ENCODE measurements at places on chromosomes 6 and 20. TPM values are rescaled to one million over a fixed set of nuclear protein-coding genes. Genes with fewer than 3 reads are reported as not detected.
A peak's percentile ranks its signal among the peaks of the same experiment; 100 is the strongest.

The SLC22A7 gene
- not detected for total RNA-seq

The NOTCH4 gene
- total RNA-seq: 16.2 TPM

GRCh38 chr6:130928158-130928912 lies 101.1 kb downstream of the SMLR1 start:
- DNase-seq: no peak
- peaks cover 12% of the 10 kb centered on the region for H3K4me1 ChIP-seq
- H3K27ac ChIP-seq: peak overlapping the region; percentile 50
- no peaks in the 10 kb centered on the region for H3K36me3 ChIP-seq
- H3K27me3 ChIP-seq: no peaks in the 10 kb centered on the region

- no peak overlapping the region for H3K4me3 ChIP-seq
- peaks cover 19% of the 10 kb centered on the region for H3K36me3 ChIP-seq
- no peak for DNase-seq
- no peak overlapping the region for H3K27ac ChIP-seq
- no peaks in the 10 kb centered on the region for H3K27me3 ChIP-seq
Observed at GRCh38 chr6:4032475-4032874, 46.5 kb downstream of the FAM217A start.

DNA sequence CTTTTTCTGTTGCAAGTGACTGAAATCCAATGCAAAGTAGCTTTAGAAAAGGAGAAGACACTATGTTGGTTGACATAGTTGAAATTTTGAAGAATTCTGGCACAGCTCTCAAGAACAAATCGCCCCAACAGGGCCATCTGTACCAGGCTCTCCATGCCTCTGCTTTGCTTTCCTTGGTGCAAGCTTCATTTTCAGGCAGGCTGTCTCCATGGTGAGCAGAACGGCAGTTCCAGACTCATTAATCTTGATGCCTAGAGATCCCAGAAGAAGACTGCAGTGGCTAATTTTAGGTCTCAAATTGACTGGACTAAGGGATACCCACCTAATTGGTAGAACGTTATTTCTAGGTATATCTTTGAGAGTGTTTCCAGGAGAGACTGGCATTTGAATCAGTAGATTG lies 950.7 kb upstream of the FLRT3 start:
- DNase-seq: no peak
- no peak overlapping the region for H3K27ac ChIP-seq
- H3K4me1 ChIP-seq: no peaks in the 10 kb centered on the region
- H3K36me3 ChIP-seq: no peaks in the 10 kb centered on the region
- H3K27me3 ChIP-seq: no peaks in the 10 kb centered on the region

- H3K36me3 ChIP-seq: no peaks in the 10 kb centered on the region
- DNase-seq: no peak
- no peak overlapping the region for H3K4me3 ChIP-seq
Observed at GRCh38 chr20:32348207-32348606, 9.9 kb upstream of the ASXL1 start.

DNA sequence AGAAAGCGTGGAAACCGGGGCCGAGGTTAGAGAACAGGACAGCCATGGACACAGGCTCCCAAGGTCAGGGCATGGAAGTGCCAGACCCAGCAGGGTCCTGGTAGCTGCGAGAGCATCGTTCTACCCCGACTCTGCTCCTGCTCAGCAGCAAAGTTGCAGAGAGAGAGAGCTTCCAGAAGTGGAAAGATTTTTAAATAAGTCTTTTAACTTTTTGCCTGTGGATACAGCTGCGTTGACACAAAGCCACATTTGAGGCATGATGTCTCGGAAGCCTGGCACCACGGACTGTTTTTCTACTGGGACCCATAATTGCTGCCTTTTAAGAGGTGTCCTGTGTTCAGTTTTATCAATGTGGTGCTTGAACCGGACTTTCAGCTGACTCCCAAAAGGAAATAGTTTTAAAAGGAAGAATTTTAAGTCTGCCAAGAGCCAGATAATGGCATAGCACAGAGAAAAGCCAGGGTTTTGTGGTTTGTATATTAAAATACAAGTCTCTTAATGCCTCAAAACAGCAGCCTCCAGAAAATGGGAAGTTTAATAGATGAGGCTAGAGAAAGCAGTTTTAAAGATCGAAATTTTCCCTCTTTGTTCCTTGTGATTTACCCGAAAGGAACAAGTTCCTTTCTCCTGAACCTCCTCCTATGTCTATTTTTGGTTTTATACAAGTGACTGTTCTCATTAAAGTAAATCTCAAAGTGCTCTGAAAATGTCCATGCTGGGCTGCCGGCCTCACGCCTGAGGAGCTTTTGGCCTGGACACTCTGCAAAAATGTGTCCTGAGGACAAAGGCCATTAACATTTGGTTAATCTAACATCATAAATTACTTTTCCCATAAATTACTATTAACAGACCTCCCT lies 91.5 kb downstream of the RIN2 start:
- no peaks in the 10 kb centered on the region for H3K27me3 ChIP-seq
- DNase-seq: no peak
- no peaks in the 10 kb centered on the region for H3K4me1 ChIP-seq
- peak overlapping the region; percentile 69 for H3K27ac ChIP-seq

The IL17F gene
- total RNA-seq: not detected

DNA sequence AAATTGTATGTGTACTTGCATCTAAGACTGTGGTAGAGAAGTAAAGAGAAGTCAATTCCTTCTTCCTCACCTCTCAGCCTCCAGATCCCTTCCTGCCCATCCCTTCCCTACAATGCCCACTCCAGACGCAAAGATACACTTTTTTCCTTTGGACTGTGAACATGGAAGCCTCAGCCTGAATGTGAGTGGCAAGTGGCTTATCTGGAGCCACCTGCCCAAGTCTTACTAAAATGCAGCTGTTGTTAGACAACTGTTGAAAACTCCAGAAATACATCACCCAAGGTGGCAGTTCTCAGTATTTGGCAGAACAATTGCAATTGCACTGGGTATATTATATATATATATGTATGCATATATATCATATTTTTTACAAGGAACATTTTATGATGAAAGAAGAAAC lies 7.5 kb downstream of the VGLL2 start:
- H3K4me3 ChIP-seq: no peak overlapping the region
- no peak overlapping the region for H3K27ac ChIP-seq
- DNase-seq: no peak
- no peaks in the 10 kb centered on the region for H3K36me3 ChIP-seq
- H3K27me3 ChIP-seq: peaks cover 33% of the 10 kb centered on the region
- H3K4me1 ChIP-seq: peaks cover 13% of the 10 kb centered on the region

The PBOV1 gene
- not detected for total RNA-seq

DNA sequence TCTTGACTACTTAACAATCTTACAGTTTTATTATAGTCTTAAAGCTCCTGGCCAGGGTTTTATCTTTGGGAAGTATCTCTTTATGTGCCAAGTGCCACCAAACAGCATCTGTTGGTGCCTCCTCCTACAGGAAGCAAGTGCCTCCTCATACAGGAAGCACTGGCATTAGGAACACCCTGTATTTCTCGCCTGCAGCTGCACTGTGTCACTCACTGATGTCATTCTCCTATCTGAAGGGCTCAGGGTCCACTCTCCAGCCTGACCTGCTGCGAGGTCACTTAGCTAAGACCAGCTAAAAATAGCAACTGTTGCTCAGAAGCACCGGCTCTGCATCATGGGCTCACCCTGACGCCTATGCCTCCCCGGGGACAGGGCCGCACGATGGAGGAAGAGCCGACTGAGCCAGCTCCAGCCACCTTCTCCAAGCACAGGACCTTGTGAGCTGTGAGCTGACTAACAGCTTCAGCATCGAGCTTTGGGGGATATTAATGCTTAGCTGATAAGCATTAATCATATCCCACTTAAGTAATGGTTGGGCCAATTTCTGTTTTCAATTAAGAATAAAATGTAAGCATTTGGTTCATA lies 66.3 kb upstream of the CD93 start:
- no peaks in the 10 kb centered on the region for H3K27me3 ChIP-seq
- H3K27ac ChIP-seq: peak overlapping the region; percentile 91
- H3K4me3 ChIP-seq: no peak overlapping the region
- peak; percentile 92 for DNase-seq
- no peaks in the 10 kb centered on the region for H3K36me3 ChIP-seq

- no peaks in the 10 kb centered on the region for H3K36me3 ChIP-seq
- H3K27me3 ChIP-seq: no peaks in the 10 kb centered on the region
- peak overlapping the region; percentile 25 for H3K27ac ChIP-seq
- no peak overlapping the region for H3K4me3 ChIP-seq
- H3K4me1 ChIP-seq: no peaks in the 10 kb centered on the region
Observed at GRCh38 chr6:145277358-145278086, 457.8 kb downstream of the EPM2A start.

DNA sequence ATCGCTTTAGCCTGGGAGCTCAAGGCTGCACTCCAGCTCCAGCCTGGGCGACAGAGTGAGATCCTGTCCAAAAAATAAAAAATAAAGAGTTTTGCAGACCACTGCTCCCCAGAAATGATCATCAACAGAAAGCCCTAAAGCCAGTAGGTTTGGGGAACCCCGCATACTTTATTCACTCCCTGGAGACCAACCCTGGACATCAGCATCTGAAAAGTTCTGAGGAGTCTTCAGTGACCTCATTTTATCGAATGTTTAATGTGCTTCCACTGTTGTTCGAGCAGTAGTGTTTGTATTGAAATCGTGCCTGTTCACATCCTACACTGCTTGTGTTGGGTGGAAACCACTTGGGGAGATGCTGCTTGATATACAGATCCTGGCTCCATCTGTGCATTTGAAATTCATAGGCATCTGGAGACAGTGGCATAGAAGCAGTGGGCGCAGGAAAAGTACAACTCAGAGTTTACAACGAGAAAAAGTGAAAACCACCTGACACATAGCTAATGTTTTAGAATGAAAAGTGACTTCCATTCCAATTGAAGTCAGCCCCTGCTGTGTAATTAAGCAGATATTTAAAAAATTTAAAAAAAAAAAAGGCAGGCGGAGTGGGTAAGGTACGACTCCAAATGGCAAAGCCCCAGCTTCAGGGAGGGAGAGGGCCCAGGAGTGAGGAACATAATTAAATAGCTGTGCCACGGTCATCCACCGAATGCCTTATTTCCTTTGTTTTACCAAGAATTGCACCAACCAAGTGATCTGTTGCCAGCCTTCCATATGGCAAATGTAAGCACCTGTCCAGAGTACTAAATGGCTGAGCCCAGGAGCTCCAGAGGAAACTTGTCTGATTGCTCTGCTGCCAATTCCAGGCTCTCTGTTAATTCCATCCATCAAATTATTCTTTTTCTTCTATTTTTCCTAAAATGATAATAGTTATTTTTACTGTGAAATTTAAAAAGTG lies 100.4 kb upstream of the NAA20 start:
- peaks cover 75% of the 10 kb centered on the region for H3K4me1 ChIP-seq
- H3K36me3 ChIP-seq: no peaks in the 10 kb centered on the region
- peak overlapping the region; percentile 29 for H3K27ac ChIP-seq
- no peaks in the 10 kb centered on the region for H3K27me3 ChIP-seq

GRCh38 chr6:6508643-6509042 lies 79.9 kb upstream of the LY86 start:
- H3K36me3 ChIP-seq: no peaks in the 10 kb centered on the region
- H3K4me1 ChIP-seq: no peaks in the 10 kb centered on the region
- no peak overlapping the region for H3K27ac ChIP-seq
- no peaks in the 10 kb centered on the region for H3K27me3 ChIP-seq
- no peak overlapping the region for H3K4me3 ChIP-seq

The PRL gene
- total RNA-seq: not detected

- H3K27me3 ChIP-seq: no peaks in the 10 kb centered on the region
- H3K36me3 ChIP-seq: no peaks in the 10 kb centered on the region
- peaks cover 9% of the 10 kb centered on the region for H3K4me1 ChIP-seq
- H3K4me3 ChIP-seq: no peak overlapping the region
Observed at GRCh38 chr6:26225848-26226578, 138.8 kb downstream of the HFE start.

The TNFRSF6B gene
- 3.8 TPM for total RNA-seq

The CUTA gene
- total RNA-seq: 118 TPM

DNA sequence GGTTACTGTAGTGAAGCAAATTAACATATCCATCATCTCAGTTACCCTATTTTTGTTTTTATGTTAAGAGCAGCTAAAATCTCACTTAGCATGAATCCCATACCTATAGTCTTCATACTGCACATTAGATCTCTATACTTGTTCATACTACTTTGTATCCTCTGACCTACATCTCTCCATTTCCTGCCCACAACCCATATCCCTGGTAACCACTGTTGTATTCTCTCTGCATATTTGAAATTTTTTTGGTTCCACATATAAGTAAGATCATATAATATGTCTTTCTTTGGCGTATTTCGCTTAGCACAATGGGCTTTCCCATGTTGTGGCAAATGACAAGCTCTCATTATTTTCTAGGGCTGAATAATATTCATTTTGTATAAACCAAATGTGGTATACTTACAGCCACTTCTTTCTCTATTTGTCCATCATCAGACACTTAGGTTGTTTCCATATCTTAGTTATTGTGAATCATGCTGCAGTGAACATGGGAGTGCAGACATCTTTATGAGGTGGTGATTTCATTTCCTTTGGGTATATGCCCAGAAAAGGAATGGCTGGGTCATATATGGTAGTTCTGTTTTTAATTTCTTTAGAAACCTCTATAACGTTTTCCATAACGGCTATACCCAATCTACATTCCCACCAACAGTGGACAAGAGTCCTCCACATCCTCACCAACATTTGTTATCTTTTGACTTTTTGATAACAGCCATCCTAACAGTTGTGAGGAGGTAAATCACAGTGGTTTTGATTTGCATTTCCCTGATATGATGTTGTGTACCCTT lies 39.8 kb downstream of the BACH2 start:
- no peaks in the 10 kb centered on the region for H3K36me3 ChIP-seq
- H3K4me3 ChIP-seq: no peak overlapping the region
- no peaks in the 10 kb centered on the region for H3K4me1 ChIP-seq
- H3K27me3 ChIP-seq: no peaks in the 10 kb centered on the region

GRCh38 chr6:149032599-149033405 lies 284.7 kb upstream of the TAB2 start:
- no peak for DNase-seq
- H3K27ac ChIP-seq: no peak overlapping the region
- H3K4me1 ChIP-seq: no peaks in the 10 kb centered on the region
- no peak overlapping the region for H3K4me3 ChIP-seq

- H3K27me3 ChIP-seq: no peaks in the 10 kb centered on the region
- H3K36me3 ChIP-seq: no peaks in the 10 kb centered on the region
- no peak for DNase-seq
- H3K4me1 ChIP-seq: no peaks in the 10 kb centered on the region
Observed at GRCh38 chr20:40896814-40897700, 131.6 kb upstream of the TOP1 start.

GRCh38 chr20:38728911-38729642 lies 4.8 kb downstream of the SLC32A1 start:
- no peak overlapping the region for H3K4me3 ChIP-seq
- no peak for DNase-seq
- H3K27me3 ChIP-seq: peaks cover 75% of the 10 kb centered on the region
- H3K4me1 ChIP-seq: no peaks in the 10 kb centered on the region
- H3K36me3 ChIP-seq: no peaks in the 10 kb centered on the region

The CTAGE9 gene
- total RNA-seq: not detected

The FUT9 gene
- not detected for total RNA-seq

The PAX1 gene
- not detected for total RNA-seq

GRCh38 chr6:122401104-122401503 lies 1.7 kb downstream of the HSF2 start:
- no peaks in the 10 kb centered on the region for H3K36me3 ChIP-seq
- no peak for DNase-seq
- peak overlapping the region; percentile 92 for H3K27ac ChIP-seq
- no peaks in the 10 kb centered on the region for H3K27me3 ChIP-seq
- peak overlapping the region; percentile 86 for H3K4me3 ChIP-seq

The PI16 gene
- total RNA-seq: 14.2 TPM

The ENPP4 gene
- total RNA-seq: 36.0 TPM

- H3K27ac ChIP-seq: peak overlapping the region; percentile 32
- H3K27me3 ChIP-seq: no peaks in the 10 kb centered on the region
- no peaks in the 10 kb centered on the region for H3K36me3 ChIP-seq
- DNase-seq: peak; percentile 57
Observed at GRCh38 chr20:24985802-24986201, 6.7 kb downstream of the APMAP start.

The ULBP1 gene
- total RNA-seq: 0.11 TPM

Data from right atrium auricular region (tissue), 2 donors.